Stimulated activated CD4-positive, alpha-beta T cell treated with anti-CD3 and anti-CD28 coated beads, Interleukin-2, amount 100 ng/mL, for 24 hours (primary cell): ENCODE measurements at places on chromosomes 6 and 20.

- no peak for DNase-seq
These were observed 27.3 kb upstream of the TAGAP start for GRCh38 chr6:159071843-159072769.

DNA sequence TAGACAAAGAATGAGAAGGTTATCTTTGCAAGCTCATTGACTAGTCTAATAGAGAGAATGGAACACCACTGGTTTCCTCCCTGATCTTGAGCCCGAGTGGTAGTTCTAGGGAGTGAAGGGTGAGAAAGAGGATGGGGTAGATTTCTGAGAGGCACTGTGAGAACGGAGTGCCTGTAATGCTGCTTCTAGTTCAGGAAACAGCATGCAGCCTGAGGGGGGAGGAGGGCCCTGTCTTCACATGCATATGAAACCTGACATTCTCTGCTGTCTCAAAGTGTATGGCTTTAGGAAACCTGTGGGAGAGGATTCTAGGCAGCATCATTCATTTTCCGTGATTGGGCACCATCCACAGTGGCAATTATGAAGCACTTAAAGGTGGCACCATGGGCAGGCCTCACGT lies 259.4 kb upstream of the MAN1A1 start:
- no peak for DNase-seq

DNA sequence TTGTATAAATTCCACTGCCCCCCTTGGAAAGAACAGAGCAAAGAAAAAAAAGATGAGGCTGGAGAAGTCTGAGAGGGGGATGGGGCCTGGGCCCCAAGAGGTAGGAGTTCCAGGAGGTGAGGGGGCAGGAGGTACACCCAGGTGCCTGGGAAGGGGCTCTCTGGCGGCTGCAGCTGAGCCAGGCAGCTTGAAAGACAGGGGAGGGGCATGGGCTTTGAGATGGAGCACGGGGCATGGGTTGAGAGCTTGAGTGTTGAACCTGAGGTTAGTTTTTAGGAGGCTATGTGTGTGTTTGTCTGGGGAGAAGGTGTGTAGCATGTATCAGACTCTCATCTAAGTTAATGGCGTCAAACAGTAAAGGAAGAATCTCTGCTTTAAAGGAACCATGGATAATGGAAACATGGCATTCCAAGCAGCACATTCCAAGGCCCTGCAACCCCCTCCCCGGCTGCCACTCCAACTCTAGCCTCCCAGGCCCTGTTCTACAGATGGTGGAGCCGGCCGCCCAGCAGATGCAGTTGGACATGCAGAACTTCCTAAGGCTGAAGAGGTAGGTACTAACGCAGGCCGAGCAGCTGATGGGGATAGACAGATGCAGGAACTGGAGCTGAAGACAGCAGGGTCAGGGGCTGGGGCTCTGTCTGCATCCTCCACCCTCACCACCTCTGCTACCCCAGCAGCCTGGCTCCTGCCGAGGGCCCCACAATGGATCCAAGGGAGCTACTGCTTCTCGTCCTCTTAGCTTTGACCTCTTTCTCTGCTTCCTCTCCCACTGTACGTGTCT lies 42.1 kb downstream of the MDFI start:
- DNase-seq: no peak

DNA sequence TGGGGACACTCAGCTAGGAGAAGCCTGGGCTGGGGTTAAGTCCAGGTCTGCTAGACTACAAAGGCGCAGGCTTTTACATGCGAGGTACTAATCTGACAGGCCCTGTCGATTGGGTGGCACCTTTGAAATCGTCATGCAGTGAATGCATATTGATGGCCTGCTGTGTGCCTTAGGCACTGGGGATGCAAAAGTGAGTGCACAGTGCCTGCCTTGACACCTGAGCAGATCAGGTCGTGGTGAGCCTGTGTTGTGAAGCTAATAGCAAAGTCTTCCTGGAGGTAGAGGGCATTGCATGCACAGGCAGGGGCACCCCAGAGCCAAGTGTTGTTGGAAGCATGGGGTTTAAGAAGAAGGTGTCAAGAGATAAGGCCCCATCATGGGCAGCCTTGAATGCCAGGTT lies 16.9 kb downstream of the LRRC1 start:
- no peak for DNase-seq

DNA sequence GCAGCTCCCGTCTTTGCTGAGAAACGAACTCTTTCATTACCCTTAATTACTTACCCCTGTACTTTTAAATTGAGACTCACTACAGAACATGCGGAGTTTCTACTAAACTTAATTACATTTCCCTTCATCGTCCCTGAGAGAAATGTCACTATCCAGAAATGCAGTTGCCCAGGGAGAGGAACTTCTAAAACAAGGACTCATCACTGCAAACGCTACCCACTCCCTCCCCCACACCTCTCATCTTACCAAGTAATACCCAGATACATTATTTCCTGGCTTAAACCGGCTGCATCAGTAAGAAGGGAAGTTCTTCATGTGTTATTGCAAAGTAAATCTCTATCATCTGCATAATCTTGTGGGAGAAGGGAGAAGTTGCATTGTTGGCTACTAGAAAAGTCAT lies 138.3 kb downstream of the IPCEF1 start:
- DNase-seq: peak; percentile 31

DNA sequence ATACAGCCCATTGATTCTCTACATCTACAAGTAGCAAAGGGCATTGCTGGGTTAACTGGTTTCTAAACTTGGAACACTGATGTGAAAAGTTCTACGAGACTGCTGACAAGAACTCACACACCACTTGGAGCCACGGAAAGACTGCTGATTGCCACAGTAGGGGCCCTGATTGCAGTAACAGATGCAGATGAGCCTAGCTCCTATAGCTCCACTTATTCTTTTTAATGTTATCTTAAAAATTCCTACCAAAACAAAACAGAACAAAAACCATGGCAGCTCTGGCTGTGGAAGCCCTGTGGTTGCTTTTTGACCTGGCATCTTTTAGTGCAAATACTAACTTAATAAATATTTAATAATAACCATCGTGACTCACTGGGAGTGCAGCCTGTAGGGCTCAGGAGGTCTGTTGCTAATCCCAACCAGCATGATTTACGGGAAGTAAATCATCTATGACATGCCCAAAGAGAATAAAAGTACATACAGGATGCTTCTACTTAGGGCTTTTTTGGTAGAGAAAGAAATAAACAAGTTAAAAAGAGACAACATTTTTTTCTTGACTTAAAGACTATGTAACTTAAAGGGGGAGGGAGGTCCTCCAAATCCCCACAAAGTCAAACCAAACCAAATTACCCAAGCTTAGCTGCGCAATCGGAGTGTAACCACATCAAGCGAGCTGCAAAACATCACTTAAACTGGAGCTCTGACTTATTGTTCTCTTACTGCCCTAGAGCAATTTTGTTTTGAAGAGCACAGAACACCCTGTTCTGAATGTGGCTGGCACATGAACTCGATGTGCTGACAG lies 87.2 kb downstream of the FKBP5 start:
- DNase-seq: peak; percentile 52
